Posterior cingulate gyrus (tissue), 11 donors: ENCODE measurements at places on chromosomes 6 and 20.

DNA sequence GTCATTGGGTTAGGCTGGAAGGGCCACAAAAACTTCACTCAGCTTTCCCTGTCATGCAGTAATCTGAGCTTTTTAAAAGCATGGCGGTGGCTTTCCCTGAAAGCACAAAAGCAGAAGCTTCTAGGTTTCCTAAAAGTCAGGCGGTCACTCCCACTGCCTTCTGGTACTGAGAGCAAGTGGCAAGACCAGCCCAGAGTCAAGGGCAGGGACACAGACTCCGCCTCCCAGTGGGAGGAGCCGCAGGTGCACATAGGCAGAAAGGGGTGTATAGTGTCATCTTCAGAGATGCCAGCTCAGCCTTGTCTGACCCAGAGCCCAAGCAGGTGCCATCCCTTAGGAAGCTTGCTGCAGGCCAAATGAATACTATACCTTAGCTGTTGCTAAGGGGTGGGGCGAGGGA lies 18.0 kb upstream of the PACSIN1 start:
- no peak for DNase-seq

- no peak for DNase-seq
Measured at GRCh38 chr6:165568326-165568725, 94.7 kb downstream of the PDE10A start.

- DNase-seq: no peak
Measured at GRCh38 chr6:116314218-116314617, 34.5 kb upstream of the TSPYL1 start.

GRCh38 chr6:40900791-40901190 lies 138.2 kb downstream of the UNC5CL start:
- no peak for DNase-seq

DNA sequence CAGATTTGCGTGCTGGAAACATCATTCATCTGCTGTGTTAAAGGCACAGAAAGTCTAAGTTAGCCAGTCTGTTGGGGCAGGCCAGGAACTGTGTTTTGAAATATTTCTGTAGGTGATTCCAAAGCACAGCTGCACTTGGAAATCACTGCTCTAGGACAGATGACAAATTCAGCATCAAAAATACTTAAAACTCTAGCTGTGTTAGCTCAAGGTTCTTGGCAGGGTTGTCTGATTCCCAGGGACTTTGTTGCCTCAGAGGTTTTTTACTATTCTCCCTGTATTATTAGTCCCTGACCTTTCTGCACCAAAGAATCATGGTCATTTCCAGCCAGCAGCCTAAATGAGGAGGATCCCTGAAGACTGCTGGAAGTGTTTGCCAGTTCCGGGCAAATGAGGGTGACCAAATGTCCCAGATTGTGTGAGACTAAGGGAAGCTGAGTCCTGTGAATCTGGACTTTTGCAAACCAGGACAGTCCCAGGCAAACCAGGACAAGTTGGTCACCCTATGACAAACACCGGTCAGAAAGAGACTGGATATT lies 84.3 kb upstream of the TMEM30A start:
- no peak for DNase-seq
